ENCODE measurements at places on chromosomes 5 and 9. TPM values are rescaled to one million over a fixed set of nuclear protein-coding genes. Genes with fewer than 3 reads are reported as not detected.

Gene NIPAL4
- 7.1 TPM for total RNA-seq

Gene NDFIP1
- total RNA-seq, result 56.8 TPM

Gene BTNL3
- total RNA-seq, result not detected

Gene MSX2
- total RNA-seq, result 5.6 TPM

Gene CD72
- 1.8 TPM for total RNA-seq

Gene PTGS1
- 0.23 TPM for total RNA-seq

Gene TMC1
- total RNA-seq, result not detected

Gene FBP1
- not detected for total RNA-seq

Gene PLAC8L1
- total RNA-seq, result 2.7 TPM

Gene PCDHGA3
- 0.17 TPM for total RNA-seq

Gene PALM2AKAP2
- total RNA-seq, result 61.3 TPM

Gene PLEKHG4B
- 6.1 TPM for total RNA-seq

Gene RNF183
- not detected for total RNA-seq

Gene TRIM14
- total RNA-seq, result 37.6 TPM

Gene EDIL3
- total RNA-seq, result 226 TPM

Gene ANKRA2
- total RNA-seq, result 15.7 TPM

Gene PURA
- total RNA-seq, result 9.2 TPM

Gene BNIP1
- total RNA-seq, result 13.2 TPM

Gene NUTM2F
- total RNA-seq, result not detected

Gene TMCO6
- total RNA-seq, result 8.0 TPM

Gene FOXD4L3
- total RNA-seq, result not detected

Gene IPPK
- total RNA-seq, result 11.3 TPM

Gene AGXT2
- total RNA-seq, result not detected

Gene IFNA7
- total RNA-seq, result not detected

Gene GPRIN1
- 8.2 TPM for total RNA-seq

Gene STING1
- total RNA-seq, result 3.3 TPM
